H1 (cell line): ENCODE measurements at places on chromosomes 3 and 15.

DNA sequence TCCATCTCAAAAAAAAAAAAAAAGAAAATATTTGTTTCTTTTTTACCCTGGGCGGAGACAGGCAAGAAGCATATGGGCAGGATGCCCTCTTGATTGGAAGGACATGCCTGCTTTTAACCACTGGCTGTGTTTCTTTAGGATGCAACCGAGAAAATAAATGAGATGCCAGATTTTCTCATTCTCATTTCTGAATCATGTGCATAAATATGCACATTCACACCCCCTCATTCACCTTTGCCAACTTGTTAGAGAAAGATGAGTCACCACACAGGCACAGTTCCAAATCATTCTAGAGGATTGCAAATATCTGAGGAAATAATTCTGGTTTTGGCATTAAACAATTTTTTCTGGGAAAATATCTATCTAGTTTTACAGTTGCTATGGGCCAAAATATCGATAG lies 3.3 kb downstream of the LIPH start:
- no peak for DNase-seq

DNA sequence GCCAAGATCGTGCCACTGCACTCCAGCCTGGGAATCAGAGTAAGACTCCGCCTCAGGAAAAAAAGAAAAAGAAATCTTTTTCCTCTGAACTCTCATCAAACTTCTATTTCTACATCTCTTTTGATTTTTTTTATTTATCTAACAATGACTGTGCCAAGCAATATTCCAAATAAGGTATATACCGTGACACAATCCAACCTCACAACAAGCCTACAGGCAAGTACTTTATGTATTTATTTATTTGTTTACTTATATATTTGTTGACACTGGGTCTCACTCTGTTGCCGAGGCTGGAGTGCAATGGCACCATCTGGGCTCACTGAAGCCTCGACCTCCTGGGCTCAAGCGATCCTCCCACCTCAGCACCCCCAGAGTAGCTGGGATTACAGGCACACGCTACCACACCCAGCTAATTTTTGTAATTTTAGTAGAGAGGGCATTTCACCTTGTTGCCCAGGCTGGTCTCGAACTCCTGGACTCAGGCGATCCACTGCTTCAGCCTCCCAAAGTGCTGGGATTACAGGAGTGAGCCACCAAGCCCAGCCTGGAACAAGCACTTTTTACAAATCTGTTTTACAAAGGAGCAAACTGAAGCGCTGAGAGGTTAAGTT lies 94.9 kb upstream of the CHD2 start:
- DNase-seq = no peak

DNA sequence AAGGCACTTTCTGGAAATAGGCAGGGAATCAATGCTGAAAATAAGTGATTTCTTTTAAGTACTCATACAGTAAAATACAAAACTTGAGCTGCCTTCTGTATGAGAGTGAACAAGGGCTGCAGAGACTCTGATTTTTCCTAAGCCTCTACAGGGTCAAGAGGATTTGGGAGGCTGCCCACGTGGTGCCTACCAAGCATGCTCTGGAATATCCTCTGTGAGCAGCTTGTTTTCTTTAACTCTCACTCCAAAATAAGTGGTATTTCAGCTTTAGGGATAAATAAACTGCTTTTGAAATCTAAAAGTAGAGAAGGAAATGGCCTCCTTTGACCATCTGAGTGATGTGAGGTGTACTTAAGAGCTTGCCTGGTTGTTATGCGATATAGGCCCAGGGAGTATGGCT lies 8.1 kb upstream of the SELENOK start:
- DNase-seq = no peak

DNA sequence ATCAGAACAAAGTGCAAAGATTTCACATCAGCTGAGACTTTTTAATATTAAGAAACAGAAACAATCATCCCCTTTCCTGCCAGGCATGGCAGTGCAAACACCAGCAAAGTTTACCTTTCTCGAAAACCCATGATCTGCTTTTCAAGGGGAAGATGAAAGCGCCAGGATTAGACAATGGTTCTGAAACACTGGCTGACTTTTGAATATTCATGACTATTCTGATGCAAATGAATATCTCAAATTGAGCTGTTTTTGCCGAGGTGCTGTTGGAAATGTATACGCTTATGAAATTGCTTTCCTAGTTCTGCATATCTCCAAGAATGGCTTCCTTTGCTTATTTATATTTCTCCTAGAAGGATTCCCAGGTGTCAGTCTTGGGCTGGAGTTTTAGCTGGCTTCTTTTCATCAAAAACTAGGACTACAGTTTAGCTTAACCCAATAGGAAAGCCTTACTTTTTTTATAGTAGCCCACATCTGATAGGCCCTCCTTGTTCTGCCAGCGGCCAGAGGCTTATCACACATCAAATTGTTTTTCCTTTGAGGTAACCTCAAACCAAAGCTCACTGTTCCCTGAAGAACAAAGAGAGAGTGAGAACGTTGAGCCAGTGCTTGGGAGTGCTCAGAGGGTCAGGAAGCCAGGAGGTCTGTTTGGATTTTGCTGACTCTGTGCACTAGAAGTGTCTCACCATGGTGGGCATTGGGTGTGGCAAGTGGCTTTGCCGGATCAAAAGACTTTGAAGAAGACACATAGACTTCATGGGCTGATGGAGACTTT lies 74.0 kb upstream of the PLCL2 start:
- DNase-seq = no peak
